ENCODE measurements at places on chromosomes 5 and 9.
A peak's percentile ranks its signal among the peaks of the same experiment; 100 is the strongest.

GRCh38 chr5:111248571-111248970 is 24.4 kb downstream of the CAMK4 start:
- no peak for DNase-seq

DNA sequence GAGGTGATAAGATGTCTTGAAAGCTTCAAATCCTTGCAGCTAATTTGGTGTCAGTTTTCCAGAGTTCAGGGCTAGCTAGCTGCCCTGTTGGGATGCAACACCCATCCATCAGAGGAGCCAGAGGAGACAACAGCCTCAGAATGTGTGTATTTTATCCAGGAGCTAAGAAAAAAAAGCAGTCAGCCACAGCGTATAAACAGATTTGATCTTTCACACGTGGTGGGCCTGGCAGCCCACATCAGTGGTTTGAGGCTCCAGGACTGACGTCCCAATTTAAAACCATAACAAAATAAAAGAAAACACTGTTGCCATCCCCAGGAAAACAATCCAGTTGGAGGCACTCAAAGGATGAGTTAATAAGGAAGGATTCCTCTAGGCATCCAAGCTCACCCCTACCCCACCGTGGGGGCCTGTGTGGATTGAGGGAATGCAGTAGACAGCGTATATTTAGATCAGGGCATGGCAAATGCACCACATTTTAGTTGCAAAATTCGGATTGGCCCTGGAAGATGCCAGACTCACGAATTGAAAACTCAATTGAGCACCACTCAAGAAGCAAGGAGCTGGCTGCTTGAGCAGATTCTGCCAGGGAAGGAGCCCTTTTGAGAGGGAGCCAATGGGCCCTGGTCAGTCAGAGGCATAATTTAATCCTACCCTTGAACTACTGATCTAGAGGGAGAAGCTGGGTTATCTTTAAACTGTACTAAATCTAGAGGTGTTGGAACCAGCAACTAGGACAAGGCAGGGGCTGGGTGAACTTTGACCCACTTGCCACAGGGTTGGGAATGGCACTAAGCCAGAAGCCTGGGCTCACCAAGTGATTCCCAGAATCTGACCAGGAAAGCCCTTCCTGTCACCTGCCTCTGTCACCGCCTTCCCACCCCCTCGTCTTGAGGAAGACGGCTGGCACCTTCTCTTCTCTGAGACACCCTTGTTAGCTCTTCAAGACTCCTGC is 17.5 kb downstream of the ADRA1B start:
- DNase-seq: no peak

- no peak for DNase-seq
Measured at GRCh38 chr9:105900123-105900522, 205.8 kb downstream of the TMEM38B start.

GRCh38 chr5:155834271-155834975 is 492.5 kb upstream of the SGCD start:
- DNase-seq: no peak

DNA sequence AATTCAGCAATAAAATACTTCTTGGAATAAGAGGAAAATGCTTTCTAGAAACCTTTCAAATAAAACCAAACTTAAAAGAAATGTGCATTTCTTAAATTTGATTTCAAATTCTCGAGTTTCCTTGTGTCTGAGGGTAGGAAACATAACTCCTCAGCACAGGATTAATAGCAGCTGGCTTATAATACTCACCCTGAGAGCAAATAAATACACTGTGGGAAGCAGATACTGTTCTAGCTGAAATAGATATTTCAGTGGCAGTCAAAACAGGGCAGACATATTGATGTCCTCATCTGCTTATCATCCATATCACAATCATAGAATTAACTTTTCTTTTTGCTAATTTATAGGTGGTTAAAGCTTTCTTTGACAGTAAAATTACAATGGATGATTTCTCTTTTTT is 24.1 kb upstream of the FEM1C start:
- DNase-seq: no peak

- no peak for DNase-seq
Measured at GRCh38 chr5:120806202-120806601, 342.1 kb downstream of the PRR16 start.

DNA sequence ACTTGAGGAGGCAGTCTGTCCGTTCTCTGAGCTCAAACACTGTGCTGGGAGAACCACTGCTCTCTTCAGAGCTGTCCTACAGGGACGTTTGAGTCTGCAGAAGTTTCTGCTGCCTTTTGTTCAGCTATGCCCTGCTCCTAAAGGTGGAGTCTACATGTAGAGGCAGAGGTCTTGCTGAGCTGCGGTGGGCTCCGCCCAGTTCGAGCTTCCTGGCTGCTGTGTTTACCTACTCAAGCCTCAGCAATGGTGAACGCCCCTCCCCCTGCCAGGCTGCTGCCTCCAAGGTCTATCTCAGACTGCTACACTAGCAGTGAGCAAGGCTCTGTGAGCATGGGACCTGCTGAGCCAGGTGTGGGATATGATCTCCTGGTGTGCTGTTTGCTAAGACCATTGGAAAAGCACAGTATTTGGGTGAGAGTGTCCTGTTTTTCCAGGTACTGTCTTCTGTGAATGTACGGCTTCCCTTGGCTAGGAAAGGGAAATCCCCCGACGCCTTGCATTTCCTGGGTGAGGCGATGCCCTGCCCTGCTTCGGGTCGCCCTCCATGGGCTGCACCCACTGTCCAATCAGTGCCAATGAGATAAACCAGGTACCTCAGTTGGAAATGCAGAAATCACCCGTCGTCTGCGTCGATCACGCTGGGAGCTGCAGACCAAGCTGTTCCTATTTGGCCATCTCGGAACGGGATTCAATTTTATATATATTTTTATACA is 58.5 kb downstream of the CNTRL start:
- DNase-seq: no peak

- DNase-seq: peak; percentile 97
Measured at GRCh38 chr9:130237763-130238524, 27.6 kb upstream of the HMCN2 start.

- DNase-seq: no peak
Measured at GRCh38 chr5:148965511-148966265, 97.2 kb downstream of the SH3TC2 start.

DNA sequence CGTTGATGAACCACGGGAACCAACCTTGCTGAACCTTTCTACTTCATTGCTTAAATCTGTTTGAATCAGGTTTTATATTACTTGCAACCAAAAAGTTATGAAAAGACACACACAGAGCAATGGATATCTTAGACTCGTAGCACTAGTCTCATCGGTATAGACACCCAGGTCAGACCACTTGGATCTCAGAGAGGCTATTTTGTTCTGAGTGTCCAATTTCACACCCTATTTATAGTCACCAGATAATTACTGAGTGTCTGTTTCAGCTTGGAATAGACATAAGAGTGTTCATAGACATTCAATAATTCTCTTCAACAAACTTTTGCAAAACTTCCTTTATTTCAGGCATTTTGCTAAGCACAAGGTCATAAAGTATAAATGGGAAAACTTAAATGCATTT is 145.4 kb upstream of the EGFLAM start:
- no peak for DNase-seq

DNA sequence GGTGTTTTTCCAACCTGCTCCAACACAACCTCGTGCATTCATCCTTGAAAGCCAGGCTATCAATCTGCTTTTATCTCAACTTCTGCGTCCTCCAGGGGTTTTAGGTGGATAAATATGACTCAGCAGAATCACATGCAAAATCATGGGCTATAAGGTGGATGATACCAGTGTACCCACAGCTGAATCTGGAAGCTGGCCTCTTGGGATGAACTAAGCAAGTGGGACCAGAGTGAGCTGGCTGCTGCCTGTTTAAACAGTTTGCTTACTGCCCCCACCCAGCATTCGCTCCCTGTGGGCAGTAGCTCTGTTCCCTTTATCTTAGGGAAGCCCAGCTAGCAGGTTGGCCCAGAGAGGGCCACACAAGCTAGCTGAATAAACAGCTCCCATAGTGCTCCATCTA is 194.0 kb downstream of the CRB2 start:
- peak; percentile 40 for DNase-seq

- no peak for DNase-seq
Measured at GRCh38 chr5:24788829-24789514, 144.2 kb upstream of the CDH10 start.

Data from DMS79 treated with DMSO at 0.1 percent for 48 hours (cell line).